Osteoblast (primary cell): ENCODE measurements at places on chromosomes 1 and 21.

GRCh38 chr1:151406176-151406575 lies 6.8 kb downstream of the PSMB4 start:
- H3K4me3 ChIP-seq, result no peak overlapping the region
- peaks cover 13% of the 10 kb centered on the region for H3K4me1 ChIP-seq
- DNase-seq, result no peak
- H3K36me3 ChIP-seq, result peaks cover 94% of the 10 kb centered on the region
- H3K27me3 ChIP-seq, result no peaks in the 10 kb centered on the region
- no peak overlapping the region for H3K27ac ChIP-seq

DNA sequence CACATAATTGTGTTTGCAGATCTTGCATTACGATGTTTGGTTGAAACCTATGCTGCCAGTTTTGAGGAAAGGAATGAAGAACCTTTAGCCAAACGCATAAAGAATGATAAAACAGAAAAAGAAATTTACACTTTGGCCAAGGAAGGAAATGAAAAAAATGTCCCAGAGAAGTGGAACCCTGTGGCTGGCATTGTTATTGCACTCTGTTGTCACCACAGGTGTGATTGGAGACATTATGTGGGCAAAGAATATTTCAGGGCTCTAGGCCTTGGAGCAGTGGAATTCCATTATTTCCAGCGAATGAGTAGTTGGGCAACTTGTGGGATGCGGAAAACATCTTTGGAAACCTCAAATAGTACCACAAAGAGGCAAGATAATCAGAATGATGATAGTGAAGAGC lies 14.9 kb downstream of the TRMT13 start:
- H3K4me3 ChIP-seq, result no peak overlapping the region
- no peak overlapping the region for H3K27ac ChIP-seq
- no peaks in the 10 kb centered on the region for H3K27me3 ChIP-seq
- DNase-seq, result no peak
- no peaks in the 10 kb centered on the region for H3K4me1 ChIP-seq

GRCh38 chr1:162552684-162553252 lies 8.8 kb upstream of the UAP1 start:
- no peak overlapping the region for H3K27ac ChIP-seq
- no peak for DNase-seq
- H3K36me3 ChIP-seq, result no peaks in the 10 kb centered on the region

DNA sequence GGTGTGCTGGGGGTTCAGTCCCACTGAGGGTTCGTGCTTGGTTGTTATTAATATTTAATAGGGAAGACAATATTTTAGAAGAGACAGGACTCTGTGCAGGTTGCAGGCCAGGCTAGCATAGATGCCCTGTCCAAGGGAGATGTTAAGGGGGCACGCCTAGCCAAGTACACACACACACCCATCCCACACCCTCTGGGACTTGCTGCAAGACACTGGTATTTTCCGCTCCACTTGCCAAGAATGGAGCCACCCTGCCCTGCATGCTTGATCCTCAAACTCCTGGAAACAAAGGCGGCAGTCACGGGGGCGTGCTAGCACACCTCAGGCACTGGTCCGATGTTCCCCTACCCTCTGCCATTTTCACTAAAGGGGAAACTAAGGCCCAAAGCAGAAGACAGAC lies 99.1 kb downstream of the MRPL37 start:
- H3K27me3 ChIP-seq, result no peaks in the 10 kb centered on the region
- DNase-seq, result no peak
- peaks cover 9% of the 10 kb centered on the region for H3K4me1 ChIP-seq
- no peaks in the 10 kb centered on the region for H3K36me3 ChIP-seq
- no peak overlapping the region for H3K27ac ChIP-seq
- no peak overlapping the region for H3K4me3 ChIP-seq

DNA sequence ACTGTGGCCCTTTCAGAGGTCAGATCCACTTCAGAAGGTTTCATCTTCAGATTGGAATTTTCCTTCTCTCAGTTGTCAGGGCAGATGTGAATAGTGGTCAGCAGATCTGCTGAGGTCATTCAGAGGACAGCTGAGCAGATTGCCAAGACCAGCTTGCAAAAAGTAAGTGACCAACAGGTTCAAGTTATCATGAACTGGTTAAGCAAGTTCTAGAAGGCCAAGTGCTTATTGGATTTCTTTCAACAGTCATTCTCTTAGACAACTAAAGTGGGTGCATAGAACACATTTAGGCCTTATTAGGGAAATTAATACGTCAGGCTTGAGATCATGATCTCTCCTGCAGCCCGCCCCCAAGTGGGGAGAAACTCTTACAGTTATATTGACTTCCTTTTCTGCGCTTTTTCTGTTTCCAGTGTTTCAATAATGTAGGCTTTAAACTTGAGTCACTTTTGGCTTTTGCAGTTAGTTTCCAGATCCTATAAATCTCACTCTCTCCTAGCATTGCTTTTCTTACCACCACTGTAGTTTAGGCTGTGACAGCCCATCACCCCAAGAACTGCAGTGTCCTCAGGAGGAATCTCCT lies 96.4 kb downstream of the C1orf21 start:
- no peak overlapping the region for H3K4me3 ChIP-seq
- peak overlapping the region; percentile 50 for H3K27ac ChIP-seq
- peak; percentile 4 for DNase-seq
- H3K36me3 ChIP-seq, result no peaks in the 10 kb centered on the region
- no peaks in the 10 kb centered on the region for H3K27me3 ChIP-seq

DNA sequence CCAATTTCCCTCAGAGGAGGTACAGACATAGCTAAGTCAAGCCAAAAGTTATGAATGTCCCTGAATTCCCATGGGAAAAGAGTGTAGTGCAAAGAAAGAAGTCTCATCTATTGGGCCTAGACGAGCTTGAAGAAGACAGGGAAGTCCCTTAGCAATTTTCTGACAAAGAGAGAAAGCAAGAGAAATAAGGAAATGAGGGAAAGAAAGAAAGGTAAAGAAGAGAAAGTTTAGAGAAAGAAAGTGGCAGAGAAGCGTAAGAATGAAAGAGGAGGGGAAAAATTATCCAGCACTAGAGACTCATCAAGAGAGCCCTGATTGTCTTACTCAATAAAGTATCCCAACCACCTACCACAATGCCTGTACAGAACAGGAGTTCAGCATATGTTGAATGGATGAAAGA lies 40.6 kb upstream of the FOXD3 start:
- H3K4me1 ChIP-seq, result no peaks in the 10 kb centered on the region
- no peaks in the 10 kb centered on the region for H3K36me3 ChIP-seq
- peaks cover 3% of the 10 kb centered on the region for H3K27me3 ChIP-seq

DNA sequence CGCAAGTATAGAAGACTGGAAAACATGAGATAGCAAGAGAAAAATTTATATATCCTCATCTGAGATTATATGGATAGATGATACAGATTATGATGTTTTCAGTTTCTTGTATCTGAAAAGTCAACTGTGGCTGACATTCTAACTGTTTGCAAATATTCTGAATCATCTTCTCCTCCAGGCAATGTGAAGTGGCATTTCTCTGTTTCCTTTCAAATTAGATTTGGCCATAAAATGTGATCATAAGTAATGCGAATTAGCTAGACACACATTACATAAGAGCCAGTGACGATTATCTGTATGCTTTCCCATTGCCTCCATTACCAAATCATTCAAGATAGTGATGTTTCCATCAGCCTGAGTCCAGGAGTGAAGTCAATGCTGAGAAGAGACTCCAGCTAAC lies 265.2 kb downstream of the BRINP3 start:
- DNase-seq, result no peak
- no peak overlapping the region for H3K4me3 ChIP-seq
- H3K36me3 ChIP-seq, result no peaks in the 10 kb centered on the region
- H3K27me3 ChIP-seq, result no peaks in the 10 kb centered on the region

- H3K27ac ChIP-seq, result no peak overlapping the region
- H3K27me3 ChIP-seq, result no peaks in the 10 kb centered on the region
- H3K36me3 ChIP-seq, result no peaks in the 10 kb centered on the region
- no peaks in the 10 kb centered on the region for H3K4me1 ChIP-seq
- no peak overlapping the region for H3K4me3 ChIP-seq
- no peak for DNase-seq
Observed at GRCh38 chr1:219149009-219149577, 24.6 kb upstream of the LYPLAL1 start.

GRCh38 chr1:27427329-27427728 lies 34.9 kb downstream of the GPR3 start:
- H3K4me1 ChIP-seq, result peaks cover 29% of the 10 kb centered on the region
- H3K27ac ChIP-seq, result no peak overlapping the region
- peaks cover 16% of the 10 kb centered on the region for H3K36me3 ChIP-seq
- H3K27me3 ChIP-seq, result no peaks in the 10 kb centered on the region
- DNase-seq, result no peak
- H3K4me3 ChIP-seq, result no peak overlapping the region

DNA sequence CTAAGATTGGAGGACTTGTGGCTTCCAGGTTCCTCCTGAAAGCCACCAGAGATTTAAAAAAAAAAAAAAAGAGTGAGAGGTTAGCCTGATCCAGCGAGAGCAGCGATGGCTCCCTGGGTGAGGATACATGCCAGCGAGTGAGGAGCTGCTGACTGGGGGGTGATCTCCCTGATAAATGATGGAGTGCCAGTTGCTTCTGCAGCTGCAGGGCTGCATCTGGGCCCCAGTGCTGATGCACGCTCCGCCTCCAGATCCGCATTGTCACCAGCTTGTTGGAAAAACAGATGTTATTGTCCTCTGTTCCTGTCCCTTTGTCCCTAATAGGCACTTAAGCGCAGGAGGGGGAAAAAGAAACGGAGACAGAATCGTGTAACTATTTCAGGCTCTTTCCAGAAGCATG lies 28.6 kb downstream of the UBIAD1 start:
- no peaks in the 10 kb centered on the region for H3K27me3 ChIP-seq
- DNase-seq, result peak; percentile 25
- H3K4me1 ChIP-seq, result no peaks in the 10 kb centered on the region

DNA sequence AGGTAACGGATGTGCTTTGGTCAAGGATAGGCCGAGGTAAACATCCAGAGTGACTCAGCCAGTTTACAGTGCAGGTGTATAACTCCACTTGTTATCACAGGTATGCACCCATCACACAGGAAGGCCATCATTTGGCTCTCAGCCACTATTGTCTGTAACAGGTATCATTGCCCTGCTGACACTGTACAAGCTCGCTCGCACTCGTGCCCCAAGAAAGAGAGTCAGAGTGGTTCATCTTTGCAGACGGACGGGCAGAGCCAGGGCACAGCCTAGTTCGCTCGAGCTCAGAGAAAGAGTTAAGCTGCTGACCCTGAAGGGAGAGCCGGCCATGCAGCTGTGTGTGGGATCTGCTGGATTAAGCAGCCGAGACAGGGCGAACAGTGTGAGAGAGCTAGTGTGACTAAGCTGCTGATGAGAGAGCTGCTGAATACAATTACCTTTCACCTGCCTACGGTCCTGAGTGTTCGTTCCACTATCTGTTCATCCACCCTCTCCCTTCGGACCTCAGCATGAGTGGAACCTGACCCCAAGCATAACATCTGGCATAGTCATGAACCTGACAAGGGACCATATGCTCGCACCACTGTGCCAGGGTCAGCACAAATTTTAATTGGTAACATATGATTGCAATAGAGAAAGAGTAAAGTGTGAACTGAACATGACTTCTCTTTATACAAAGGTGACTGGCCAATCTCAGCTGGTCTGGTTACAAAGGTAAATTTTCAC lies 27.0 kb upstream of the LYPD8 start:
- no peak overlapping the region for H3K4me3 ChIP-seq
- no peaks in the 10 kb centered on the region for H3K36me3 ChIP-seq
- no peaks in the 10 kb centered on the region for H3K27me3 ChIP-seq

DNA sequence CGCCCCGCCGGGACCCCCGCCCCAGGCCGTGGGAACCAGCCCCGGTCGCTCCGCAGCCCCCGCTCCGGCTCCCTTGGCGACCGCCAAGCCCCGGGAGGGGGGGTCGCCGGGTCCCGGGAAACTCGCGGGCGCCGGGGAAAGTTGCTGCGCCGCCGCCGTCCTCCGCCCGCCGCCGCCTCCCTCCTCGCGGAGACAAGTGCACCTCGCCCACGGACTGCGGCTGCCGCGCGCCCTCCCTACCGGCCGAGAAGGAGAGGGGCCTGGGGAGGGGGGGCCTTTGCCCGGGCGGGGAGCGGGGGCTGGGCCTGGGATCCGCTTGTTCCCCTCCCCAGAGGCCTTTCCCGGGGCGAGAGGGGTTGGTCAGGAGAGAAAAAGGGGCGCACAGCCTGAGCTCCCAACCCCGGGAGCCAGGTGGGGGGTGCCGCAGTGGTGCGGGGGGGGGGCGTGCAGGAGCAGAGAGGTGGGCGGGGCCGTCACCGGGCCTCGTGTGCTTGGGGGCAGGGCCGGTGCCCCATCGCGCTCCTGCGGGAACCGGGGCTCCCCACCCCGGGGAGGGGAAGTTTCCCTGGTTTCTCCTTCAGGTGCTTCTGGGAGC lies 592 bp downstream of the AGRN start:
- H3K36me3 ChIP-seq, result no peaks in the 10 kb centered on the region
- H3K4me3 ChIP-seq, result peak overlapping the region; percentile 66
- peaks cover 3% of the 10 kb centered on the region for H3K4me1 ChIP-seq
- no peaks in the 10 kb centered on the region for H3K27me3 ChIP-seq
- DNase-seq, result peak; percentile 93
- H3K27ac ChIP-seq, result no peak overlapping the region
